Activated CD4-positive, alpha-beta memory T cell treated with anti-CD3 and anti-CD28 coated beads for 36 hours (primary cell): ENCODE measurements at places on chromosomes 2 and 18. TPM values are rescaled to one million over a fixed set of nuclear protein-coding genes. Genes with fewer than 3 reads are reported as not detected.

DNA sequence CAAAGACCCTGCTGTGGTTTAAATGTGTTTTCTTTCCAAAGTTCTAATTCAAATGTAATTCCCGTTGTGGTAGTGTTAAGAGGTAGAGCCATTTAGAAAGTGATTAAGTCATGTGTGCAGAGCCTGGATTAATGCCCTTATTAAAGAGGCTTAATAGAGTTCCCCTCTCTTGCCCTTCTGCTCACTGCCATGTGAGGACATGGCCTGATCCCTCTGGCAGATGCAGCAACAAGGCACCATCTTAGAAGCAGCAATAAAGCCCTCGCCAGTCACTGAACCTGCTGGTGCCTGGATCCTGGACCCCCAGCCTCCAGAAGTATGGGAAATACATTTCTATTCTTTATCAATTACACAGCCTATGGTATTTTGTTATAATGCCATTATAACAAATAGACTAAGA, 485.2 kb downstream of the DCDC2C start:
- H3K27me3 ChIP-seq: no peaks in the 10 kb centered on the region
- no peak for DNase-seq
- H3K4me3 ChIP-seq: no peak overlapping the region
- H3K36me3 ChIP-seq: no peaks in the 10 kb centered on the region
- H3K4me1 ChIP-seq: no peaks in the 10 kb centered on the region
- no peak overlapping the region for H3K27ac ChIP-seq

DNA sequence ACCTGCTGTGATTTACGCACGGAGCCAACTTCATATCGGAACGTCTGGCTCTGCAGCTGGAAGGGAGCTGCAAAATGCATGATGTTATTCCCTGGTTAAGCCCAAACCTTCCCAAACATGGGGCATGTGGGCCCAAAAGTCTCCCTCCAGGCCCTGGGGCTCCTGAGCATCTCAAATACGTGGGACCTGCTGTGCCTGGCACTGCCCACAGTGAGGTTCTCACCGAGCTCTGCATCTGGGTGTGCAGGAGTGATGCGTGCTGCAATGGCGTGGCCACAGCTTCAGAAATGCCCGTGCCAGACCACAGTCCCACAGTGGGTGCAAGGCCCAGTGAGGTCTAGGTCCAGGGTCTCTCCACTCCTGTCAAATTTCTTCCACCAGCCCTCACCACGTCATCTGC, 503.3 kb downstream of the EIPR1 start:
- no peaks in the 10 kb centered on the region for H3K36me3 ChIP-seq
- H3K4me1 ChIP-seq: no peaks in the 10 kb centered on the region
- no peak overlapping the region for H3K4me3 ChIP-seq
- H3K27ac ChIP-seq: no peak overlapping the region

DNA sequence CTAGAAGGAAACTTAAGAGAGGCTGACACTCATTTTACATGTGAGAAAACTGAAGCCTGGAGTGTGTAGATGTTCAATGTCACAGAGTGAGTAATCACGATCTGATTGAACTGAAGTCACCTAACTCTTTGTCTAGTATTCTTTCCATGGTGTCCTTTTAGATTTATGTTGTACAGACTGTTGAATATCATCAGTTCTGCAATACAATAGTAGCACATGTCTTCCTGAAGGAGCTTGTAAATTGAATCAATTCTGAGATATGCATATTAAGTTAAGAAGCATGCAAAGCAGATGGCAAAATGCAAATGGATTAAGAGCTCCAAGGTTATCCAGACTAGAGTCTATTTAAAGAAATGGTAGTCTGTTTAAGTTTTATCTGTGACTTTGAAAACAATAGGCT, 484.9 kb upstream of the CRIM1 start:
- H3K4me3 ChIP-seq: no peak overlapping the region
- no peak overlapping the region for H3K27ac ChIP-seq
- no peaks in the 10 kb centered on the region for H3K36me3 ChIP-seq
- no peak for DNase-seq

DNA sequence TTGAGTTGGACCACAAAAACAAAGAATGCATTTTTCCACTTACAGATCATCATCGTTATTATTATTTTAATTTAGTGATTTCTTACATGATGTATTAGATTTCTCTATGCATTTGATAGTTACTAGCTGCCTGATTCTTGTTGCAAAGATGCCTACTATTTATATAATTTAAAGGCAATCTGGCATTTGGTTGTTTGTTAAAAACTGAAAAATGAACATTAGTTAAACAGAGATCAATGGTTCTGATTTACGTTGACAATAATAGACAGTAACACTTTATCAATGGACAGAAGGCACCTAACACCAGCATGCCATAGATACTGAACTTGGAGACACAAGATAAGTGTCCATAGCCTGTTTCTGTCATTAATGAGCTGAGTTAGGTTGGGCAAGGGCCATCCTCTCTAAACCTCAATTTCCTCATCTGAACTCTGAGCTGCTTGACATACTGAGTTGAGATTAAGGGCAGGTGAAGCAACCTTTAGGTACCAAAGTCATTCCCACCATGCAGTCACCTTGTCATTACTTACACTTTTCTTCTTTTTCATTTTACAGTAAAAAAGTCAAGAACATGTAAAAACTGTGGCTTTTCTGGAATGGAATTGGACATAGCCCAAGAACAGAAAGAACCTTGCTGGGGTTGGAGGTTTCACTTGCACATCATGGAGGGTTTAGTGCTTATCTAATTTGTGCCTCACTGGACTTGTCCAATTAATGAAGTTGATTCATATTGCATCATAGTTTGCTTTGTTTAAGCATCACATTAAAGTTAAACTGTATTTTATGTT, 3.1 kb downstream of the CCL20 start:
- H3K4me3 ChIP-seq: peak overlapping the region; percentile 49
- no peak for DNase-seq
- H3K27me3 ChIP-seq: peaks cover 5% of the 10 kb centered on the region
- peaks cover 45% of the 10 kb centered on the region for H3K4me1 ChIP-seq
- peaks cover 7% of the 10 kb centered on the region for H3K36me3 ChIP-seq
- H3K27ac ChIP-seq: peak overlapping the region; percentile 55

DNA sequence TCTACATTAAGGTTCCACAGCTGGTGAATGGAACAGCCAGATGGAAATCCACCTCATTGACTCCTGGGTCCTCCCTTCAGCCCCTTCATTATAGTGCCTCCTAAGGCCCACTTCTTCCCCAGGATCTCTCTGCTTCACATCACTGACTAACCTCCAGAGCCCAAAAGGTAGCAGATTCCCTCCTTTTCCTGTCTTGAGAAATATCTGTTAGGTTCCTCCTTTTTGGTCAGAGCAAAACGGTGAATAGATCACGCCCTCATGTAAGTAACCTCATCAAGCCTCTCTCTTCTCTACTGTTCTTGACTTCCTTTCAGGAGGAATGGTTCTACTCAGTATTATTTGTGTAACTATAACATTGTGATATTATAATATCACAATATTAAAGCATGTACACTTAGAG, 155.0 kb upstream of the SRD5A2 start:
- H3K36me3 ChIP-seq: no peaks in the 10 kb centered on the region
- H3K4me3 ChIP-seq: no peak overlapping the region
- H3K4me1 ChIP-seq: no peaks in the 10 kb centered on the region
- H3K27me3 ChIP-seq: peaks cover 2% of the 10 kb centered on the region

DNA sequence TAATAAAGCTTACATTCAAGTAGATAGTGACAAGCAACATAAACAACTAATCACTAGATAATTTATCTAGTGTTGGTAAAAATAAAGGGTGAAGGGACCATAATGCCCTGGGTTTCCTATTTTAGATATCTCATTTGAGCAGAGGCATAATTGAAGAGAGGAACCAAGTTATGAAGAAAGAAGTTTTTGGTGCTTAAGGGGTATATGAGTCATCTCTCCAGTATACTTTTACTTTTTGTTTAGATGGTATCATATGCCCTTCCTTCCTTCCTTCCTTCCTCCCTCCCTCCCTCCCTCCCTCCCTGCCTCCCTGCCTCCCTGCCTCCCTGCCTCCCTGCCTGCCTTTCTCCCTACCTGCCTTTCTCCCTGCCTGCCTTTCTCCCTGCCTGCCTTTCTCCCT, 1053.5 kb upstream of the CELF4 start:
- H3K4me1 ChIP-seq: no peaks in the 10 kb centered on the region
- H3K27me3 ChIP-seq: no peaks in the 10 kb centered on the region
- H3K27ac ChIP-seq: no peak overlapping the region
- no peaks in the 10 kb centered on the region for H3K36me3 ChIP-seq
- no peak for DNase-seq

- H3K27me3 ChIP-seq: peaks cover 4% of the 10 kb centered on the region
- no peak overlapping the region for H3K4me3 ChIP-seq
- no peaks in the 10 kb centered on the region for H3K36me3 ChIP-seq
- no peaks in the 10 kb centered on the region for H3K4me1 ChIP-seq
- no peak overlapping the region for H3K27ac ChIP-seq
- DNase-seq: no peak
Measured at GRCh38 chr2:134842930-134843490, 4.6 kb downstream of the ACMSD start.

DNA sequence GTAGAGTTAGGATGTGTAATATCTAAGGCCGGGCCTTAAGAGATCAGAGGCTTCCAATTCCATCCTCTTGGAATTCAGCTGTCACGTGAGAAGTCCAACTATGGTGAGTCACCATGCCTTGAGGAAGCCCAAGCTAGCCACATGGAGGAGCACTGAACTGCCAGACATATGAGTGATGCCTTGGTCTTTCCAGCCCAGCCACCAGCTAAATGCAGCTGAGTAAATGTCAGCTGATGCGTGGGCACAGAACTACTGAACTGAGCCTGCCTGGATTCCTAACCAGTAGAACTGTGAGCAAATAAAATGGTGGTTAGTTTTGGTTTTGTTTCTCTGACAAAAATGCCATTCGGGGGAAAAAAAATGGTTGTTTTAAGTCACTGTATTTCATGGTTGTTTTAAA, 153.7 kb upstream of the SERTAD2 start:
- H3K4me3 ChIP-seq: no peak overlapping the region
- H3K36me3 ChIP-seq: no peaks in the 10 kb centered on the region
- H3K27me3 ChIP-seq: no peaks in the 10 kb centered on the region
- DNase-seq: peak; percentile 84

Gene SIX3
- not detected for total RNA-seq

GRCh38 chr18:39660141-39660540, 2094.5 kb upstream of the CELF4 start:
- no peaks in the 10 kb centered on the region for H3K27me3 ChIP-seq
- DNase-seq: no peak
- no peaks in the 10 kb centered on the region for H3K36me3 ChIP-seq

Gene SLC40A1
- 4.8 TPM for total RNA-seq

Gene CGREF1
- total RNA-seq: 2.9 TPM

GRCh38 chr2:104758199-104758620, 95.7 kb upstream of the POU3F3 start:
- peaks cover 6% of the 10 kb centered on the region for H3K27me3 ChIP-seq
- no peak for DNase-seq
- H3K4me1 ChIP-seq: no peaks in the 10 kb centered on the region
- H3K27ac ChIP-seq: no peak overlapping the region

Gene ASPRV1
- total RNA-seq: 0.63 TPM

GRCh38 chr2:228066126-228066798, 115.2 kb downstream of the SPHKAP start:
- H3K4me1 ChIP-seq: no peaks in the 10 kb centered on the region
- H3K27me3 ChIP-seq: peaks cover 2% of the 10 kb centered on the region
- DNase-seq: no peak
- no peak overlapping the region for H3K27ac ChIP-seq
- no peak overlapping the region for H3K4me3 ChIP-seq

Gene CXCR2
- not detected for total RNA-seq

DNA sequence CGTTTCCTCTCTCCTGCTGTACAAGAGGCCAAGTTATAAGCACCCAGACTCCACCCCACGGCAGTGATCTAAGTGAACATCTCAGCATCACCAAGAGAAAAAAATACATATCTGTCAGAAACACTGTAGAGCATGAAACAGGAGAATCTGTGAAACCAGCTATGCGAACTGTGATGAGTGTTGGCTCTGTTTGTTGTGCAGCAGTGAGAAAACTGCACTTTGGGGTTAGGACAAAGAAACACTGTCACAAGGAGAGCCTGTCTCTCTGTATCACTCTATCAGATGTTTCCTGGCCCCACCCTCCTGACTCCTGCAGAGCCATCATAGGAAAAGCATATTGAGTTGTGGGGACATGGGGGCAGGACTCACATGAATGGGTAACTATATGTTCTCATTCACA, 87.1 kb downstream of the LAMA3 start:
- no peak overlapping the region for H3K4me3 ChIP-seq
- no peaks in the 10 kb centered on the region for H3K36me3 ChIP-seq
- no peak overlapping the region for H3K27ac ChIP-seq
- H3K27me3 ChIP-seq: peaks cover 5% of the 10 kb centered on the region
- DNase-seq: no peak
- no peaks in the 10 kb centered on the region for H3K4me1 ChIP-seq

- H3K36me3 ChIP-seq: peaks cover 13% of the 10 kb centered on the region
- H3K4me1 ChIP-seq: no peaks in the 10 kb centered on the region
- H3K27me3 ChIP-seq: no peaks in the 10 kb centered on the region
- DNase-seq: no peak
- H3K4me3 ChIP-seq: no peak overlapping the region
Measured at GRCh38 chr2:72613931-72614330, 211.9 kb downstream of the EXOC6B start.

DNA sequence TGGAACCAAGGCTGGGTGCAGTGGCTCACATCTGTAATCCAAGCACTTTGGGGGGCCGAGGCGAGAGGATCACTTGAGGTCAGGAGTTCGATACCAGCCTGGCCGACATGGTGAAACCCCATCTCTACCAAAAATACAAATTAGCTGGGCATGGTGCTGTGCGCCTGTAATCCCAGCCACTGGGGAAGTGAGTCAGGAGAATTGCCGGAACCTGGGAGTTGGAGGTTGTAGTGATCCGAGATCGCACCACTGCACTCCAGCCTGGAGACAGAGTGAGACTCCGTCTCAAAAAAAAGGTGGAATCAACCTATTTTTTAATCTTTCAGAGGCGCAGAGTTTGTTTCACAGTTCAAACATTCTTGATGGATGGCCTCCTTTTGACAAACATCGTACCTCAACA, 24.5 kb upstream of the ATP8B1 start:
- peaks cover 4% of the 10 kb centered on the region for H3K4me1 ChIP-seq
- peaks cover under 1% of the 10 kb centered on the region for H3K36me3 ChIP-seq
- H3K4me3 ChIP-seq: no peak overlapping the region

- H3K4me1 ChIP-seq: peaks cover 11% of the 10 kb centered on the region
- no peak for DNase-seq
- no peak overlapping the region for H3K4me3 ChIP-seq
- H3K27me3 ChIP-seq: no peaks in the 10 kb centered on the region
- peaks cover 43% of the 10 kb centered on the region for H3K36me3 ChIP-seq
Measured at GRCh38 chr2:135839713-135840112, 2.7 kb upstream of the LCT start.
